Stimulated activated CD8-positive, alpha-beta memory T cell treated with anti-CD3 and anti-CD28 coated beads, Interleukin-4, amount 100 ng/mL, for 24 hours (primary cell): ENCODE measurements at places on chromosomes 4 and X.

- no peak for DNase-seq
These were observed 51.5 kb upstream of the ANTXR2 start for GRCh38 chr4:80124246-80125211.

- DNase-seq: no peak
These were observed 1.3 kb upstream of the ATP10D start for GRCh38 chr4:47483745-47484144.

DNA sequence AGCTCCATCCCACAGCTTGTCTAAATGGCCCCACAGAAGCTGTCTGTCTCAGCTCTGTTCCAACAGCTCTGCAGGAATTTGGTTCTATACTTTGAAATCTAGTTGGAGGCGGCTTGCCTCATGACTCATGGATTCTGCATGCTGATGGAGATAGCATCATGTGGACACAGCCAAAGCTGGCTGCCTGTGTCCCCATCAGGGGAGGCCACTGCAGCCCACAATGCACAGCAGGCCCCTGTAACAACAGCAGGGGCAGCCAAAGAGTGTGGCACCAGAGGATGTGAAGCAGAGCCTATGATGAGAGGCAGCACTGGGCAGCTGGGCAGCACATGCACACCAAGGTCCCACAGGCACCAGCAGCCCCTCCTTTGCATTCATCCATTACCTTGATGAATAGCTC, 67.2 kb downstream of the DCAF12L1 start:
- DNase-seq: no peak

- no peak for DNase-seq
These were observed 83.9 kb downstream of the POLA1 start for GRCh38 chrX:24777660-24778059.

DNA sequence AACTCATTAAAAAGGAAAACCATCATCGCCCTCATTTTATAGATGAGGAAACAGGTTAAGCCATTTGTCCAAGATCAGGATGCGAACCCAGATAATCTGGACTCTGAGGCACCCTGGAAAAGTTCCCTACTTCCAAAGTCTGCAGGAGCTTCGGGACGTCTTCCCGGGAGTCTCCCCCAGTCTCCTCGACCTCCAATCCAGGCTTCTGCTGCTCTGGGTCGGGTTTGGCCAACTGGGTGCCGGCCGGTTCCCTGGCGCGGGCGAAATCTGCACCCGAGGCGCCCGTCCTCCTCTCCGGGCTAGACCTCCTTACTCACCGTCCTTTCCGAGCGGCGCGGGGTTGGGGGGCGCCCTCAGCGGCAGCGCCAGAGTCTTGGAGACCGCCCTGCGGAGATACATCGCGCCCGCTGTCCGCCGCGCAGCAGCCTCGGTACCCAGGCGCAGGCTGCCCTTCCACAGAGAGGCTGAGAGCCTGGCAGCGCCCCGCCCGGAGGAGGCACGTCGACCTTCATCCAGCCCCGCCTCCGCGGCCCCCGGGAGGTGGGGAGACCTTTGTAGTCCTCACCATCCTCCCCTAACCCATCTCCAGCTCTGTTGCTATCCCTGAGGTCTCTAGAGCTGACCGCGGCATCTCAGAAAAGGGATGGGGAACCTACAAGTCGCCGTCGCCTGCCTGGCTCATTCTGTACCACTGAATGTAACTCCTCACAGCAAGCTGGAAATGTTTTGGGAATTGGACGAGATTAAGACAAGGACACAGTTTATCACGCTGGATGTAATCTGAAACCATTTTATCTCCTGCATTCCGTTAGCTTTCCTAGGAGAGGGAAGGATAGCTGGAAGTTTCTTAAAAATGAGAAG, at the start of gene MGARP:
Gene MGARP, minus strand, starts transcription at position 466 of the 861 bp plus-strand sequence. Its CDS starts 67 bp downstream, at position 399.
- DNase-seq: no peak

- DNase-seq: no peak
These were observed 36.9 kb upstream of the PROM1 start for GRCh38 chr4:16120720-16121119.

- DNase-seq: no peak
These were observed 69.5 kb downstream of the IL15 start for GRCh38 chr4:141705747-141706377.

DNA sequence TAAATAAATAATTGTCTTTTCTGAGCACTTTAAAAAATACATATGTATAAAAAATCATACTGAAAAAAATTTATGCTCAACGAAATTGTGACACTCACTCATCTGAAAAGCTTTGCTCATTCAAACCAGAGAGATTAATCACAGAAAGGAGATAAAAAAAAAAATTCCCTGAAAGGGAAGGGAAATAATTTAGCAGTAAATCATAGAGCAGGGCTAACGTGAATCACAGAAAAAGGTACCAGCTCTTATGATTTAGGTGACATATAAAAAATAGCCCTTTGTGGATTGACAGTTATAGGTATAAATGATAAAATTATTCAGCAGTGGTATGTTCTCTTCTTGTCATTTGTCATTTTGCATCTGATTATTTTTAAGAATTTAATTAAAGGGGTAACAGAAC, 552.7 kb upstream of the TENM3 start:
- no peak for DNase-seq
